ENCODE measurements at places on chromosomes 7 and 10.
A peak's percentile ranks its signal among the peaks of the same experiment; 100 is the strongest.

DNA sequence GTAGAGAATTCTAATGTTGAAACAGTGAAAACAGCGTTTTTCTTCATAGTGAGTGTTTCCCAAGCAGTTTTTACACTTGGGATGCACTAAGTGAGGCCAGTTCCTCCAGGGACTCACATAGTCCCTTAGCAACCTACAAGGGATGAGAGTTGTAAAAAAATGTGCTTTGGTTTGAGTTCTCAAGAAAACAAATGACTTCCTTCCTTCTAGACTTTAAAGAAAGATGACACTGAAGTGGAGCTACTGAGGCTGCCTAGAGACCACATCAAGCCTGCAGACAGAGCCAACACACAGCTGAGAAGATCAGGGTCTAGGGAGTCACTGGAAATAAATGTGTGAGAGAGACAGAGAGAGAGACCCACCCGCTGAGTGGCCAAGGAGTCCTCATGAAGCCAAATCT, 264.4 kb downstream of the TNS3 start:
- no peak for DNase-seq

DNA sequence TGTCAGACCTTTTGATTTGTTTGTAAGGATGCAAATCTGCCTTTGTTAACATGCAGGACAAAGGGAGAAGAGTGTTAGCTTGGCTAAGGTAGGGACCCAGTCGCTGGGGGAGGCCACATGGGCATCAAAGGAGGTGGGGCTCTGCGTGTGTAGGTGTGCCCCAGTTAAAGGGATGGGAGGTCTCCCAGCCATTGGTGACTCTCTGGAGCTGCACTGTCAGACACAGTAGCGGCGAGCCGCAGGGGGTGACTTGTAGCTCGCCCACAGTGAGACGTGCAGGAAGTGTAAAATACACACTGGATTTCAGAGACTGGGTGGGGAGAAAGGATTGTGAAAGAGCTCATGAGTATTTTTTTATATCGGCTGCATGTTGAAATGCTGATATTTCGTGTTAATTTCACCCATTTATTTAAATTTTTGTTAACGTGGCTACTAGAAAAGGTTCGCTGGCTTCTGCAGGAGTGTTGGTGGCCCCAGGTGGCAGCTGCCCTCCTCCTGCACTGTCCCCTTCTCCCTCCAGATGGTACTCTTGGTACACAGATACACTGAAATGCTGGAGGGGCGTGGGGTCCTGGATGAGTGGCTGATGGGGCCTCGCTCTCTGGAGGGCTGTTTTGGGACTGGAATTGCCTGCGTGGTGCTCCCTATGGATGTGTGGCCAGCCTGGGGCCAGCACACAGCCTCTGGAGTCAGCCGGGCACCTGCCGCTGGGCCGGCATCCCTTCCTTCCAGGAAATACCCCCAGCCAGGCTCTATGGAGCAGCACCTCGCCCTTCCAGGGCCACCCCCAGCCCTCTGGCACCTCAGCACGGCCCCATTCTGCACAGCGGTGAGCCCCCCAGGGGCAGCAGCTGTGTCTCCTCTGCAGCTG, 59.2 kb downstream of the LHPP start:
- DNase-seq: no peak

GRCh38 chr7:78587443-78588044, 789.0 kb downstream of the PHTF2 start:
- no peak for DNase-seq

- DNase-seq: no peak
Measured at GRCh38 chr7:104895522-104896236, 118.3 kb upstream of the KMT2E start.

DNA sequence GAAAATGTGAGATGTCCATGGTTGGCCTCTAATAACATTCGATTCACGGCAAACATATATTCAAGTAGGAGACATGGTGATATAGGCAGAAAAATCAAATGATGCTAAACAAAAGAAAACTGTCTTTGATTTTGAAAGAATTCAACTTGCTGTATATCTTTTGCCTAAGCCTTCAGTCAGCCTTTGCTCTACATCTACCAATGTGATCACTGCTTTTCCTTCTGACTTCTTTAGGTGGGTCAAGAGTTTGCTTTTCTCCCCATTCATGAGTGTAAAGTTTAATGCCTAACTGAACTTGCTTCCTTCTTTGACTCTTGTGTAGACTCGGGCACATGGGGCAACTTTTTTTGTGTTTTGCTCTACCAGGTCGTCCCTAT, 417 bp upstream of the HIF1AN start:
- no peak for DNase-seq

DNA sequence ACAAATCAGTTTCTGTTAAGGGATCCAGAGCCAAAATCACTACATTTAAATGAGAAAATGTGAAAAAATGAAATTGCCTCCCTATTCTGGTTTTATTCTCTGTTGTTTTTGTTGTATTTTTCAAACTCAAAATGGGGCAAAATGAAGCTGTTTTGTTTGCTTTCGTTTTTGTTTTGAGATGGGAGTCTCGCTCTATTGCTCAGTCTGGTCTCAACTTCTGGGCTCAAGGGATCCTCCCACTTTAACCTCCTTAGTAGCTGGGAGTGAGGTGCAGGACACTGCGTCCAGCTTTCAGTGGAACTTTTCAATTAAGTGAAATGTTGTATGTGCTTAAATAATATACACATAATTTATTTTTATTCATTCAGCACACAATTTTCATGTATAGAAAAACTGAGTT, 205.0 kb downstream of the SORCS1 start:
- DNase-seq: no peak

GRCh38 chr10:27153845-27154193, 365 bp downstream of the YME1L1 start:
- no peak for DNase-seq

DNA sequence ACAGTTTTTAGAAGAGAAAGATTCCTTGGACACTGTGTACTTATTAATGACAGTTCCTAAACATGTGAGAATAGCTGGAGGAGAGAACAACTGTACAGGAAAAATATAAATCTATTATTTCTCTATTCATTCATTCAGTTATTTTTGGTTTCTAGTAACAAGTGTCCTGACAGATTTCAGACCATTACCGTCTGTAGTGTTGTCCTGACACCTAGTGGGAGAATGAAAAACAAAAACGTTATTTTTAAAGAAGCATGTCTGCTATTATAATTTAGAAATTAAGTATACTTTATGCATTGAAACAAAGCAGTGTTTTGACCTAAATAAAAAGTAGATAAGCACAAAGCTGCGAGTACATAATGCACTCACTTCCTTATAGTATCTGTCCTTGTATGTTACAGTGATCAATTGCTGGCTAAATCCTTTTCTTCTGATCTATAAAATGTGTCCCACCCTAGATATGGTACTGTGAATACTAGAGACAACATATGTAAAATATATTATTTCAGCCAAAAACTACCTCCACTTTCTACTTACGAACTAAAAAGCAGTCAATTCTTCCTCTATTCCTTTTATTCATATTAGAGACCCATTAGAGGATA, 575.6 kb downstream of the ARL4A start:
- no peak for DNase-seq

GRCh38 chr7:7789551-7789988, 71.2 kb upstream of the RPA3 start:
- no peak for DNase-seq

GRCh38 chr10:49446031-49446430, 50.1 kb upstream of the DRGX start:
- no peak for DNase-seq

- no peak for DNase-seq
Measured at GRCh38 chr7:146004805-146005204, 111.8 kb upstream of the CNTNAP2 start.

GRCh38 chr7:128311013-128311412, 32.7 kb downstream of the RBM28 start:
- DNase-seq: no peak

GRCh38 chr10:1416456-1417037, 320.8 kb downstream of the ADARB2 start:
- DNase-seq: no peak

GRCh38 chr7:4500812-4501211, 181.3 kb upstream of the FOXK1 start:
- DNase-seq: no peak

- DNase-seq: no peak
Measured at GRCh38 chr7:41885748-41886147, 182.9 kb upstream of the INHBA start.

- DNase-seq: peak; percentile 39
Measured at GRCh38 chr7:106947244-106947728, 82.2 kb downstream of the PIK3CG start.

DNA sequence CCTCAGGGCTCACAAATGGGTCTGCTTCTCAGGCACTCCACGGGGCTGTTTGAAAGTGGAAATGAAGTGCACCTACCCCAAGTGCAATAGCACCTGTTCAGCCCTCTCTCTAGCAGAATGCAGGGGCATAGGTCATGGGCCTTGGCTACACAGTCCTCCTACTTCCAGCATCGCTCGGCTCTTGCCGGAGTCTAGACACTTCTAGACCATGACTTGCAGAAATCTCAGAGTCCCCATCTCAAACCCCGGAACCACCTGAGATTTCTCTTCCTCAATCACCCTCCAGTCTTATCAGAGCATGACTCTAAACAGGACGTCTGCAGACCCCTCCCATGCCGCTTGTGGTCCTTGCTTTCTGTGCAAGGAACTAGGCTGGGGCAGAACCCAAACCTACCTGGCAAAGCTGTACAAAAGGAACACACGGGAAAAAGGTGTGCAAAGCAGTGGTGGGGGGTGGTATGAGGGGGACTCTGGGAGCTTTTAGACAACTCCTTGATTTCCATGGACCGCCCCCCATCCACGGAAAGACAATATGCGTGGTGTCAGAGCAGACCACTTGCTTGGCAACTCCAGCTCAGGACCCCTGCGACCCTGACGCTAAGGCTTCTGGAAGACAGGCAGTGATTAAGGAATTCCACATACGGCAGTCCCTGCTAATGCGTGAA, 13.8 kb downstream of the TMEM273 start:
- DNase-seq: no peak

DNA sequence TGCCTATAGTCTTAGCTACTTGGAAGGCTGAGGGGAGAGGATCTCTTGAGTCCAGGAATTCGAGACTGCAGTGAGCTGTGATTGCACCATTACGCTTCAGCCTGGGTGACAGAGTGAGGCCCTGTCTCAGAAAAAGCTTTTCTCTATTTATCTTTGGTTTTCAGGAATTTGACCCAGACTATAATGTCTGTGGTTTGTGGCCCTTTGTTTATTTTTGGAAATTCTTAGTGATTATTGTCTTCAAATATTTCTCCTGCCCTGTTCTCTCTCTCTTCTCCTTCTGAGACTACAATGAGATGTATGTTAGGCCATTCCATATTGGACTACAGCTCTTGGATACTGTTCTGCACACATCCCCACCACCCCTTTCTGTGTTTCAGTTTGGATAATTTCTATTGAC, 4.7 kb downstream of the MUC12 start:
- no peak for DNase-seq

GRCh38 chr7:35253460-35253709, 515 bp downstream of the TBX20 start:
- DNase-seq: peak; percentile 84

- no peak for DNase-seq
Measured at GRCh38 chr7:50317697-50318669, 13.5 kb downstream of the IKZF1 start.

DNA sequence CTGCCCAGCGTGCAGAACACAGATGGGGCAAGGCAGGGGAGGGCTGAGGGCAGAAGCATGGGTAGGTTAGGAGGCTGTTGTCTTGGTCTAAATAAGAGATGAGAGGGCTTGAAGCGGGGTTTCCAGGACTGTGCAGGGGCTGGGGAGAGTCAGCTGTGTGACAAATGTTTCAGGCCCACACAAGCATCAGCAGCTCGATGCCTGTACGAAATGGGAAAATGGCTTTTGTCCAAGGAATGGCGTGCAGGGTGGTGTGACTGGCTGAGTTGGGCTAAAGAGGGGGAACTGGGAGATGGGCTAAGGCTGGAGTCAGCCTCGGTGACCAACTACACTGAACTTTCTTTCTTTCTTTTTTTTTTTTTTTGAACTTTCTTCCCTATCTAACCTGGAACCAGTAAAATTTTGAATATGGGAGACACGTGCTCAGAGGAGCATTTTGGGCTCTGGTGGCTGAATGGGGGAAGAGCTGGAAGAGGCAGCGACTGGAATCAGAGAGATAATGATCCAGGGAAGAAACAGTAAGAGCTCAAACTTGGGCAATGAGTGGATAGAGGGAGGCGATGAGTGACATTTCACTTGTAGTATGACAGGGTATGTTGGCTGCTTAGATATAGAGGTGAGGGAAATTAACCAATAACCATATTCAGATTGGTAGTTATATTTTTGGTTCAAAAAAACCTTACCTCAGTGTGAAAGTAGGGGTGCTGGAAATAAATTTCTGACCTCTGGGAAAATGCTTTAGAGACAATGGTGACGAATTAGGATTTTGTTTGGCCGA, 10.2 kb upstream of the EPHA1 start:
- DNase-seq: no peak

GRCh38 chr10:60944058-60944909, at the start of gene RHOBTB1:
RHOBTB1 (minus strand) TSS chr10:60944185; CDS start chr10:60911542, 32,643 bp downstream.
- peak; percentile 93 for DNase-seq

- no peak for DNase-seq
Measured at GRCh38 chr10:58868736-58869435, 307.6 kb upstream of the PHYHIPL start.

DNA sequence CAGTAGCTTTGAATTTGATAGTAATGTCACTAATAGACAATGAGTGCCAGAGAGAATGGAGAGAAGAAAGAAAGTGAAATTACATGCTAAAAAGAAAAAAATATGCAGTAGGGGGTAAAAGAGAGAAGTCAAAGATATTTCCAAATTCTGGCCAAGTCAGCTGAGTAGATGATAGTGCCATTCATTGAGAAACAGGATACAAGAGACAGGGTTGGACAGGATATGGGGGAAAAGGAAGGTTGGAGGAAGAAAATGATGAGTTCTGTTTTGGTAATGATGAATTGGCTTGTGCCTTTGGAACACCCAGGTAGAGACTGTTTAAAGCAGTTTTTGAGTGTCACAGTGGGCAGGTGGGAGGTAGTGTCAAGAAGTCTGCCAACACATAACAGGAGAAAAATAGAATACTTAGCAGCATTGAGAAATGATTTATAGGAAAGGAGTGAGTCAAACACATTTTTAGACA, 78.3 kb downstream of the LRRC17 start:
- DNase-seq: no peak

DNA sequence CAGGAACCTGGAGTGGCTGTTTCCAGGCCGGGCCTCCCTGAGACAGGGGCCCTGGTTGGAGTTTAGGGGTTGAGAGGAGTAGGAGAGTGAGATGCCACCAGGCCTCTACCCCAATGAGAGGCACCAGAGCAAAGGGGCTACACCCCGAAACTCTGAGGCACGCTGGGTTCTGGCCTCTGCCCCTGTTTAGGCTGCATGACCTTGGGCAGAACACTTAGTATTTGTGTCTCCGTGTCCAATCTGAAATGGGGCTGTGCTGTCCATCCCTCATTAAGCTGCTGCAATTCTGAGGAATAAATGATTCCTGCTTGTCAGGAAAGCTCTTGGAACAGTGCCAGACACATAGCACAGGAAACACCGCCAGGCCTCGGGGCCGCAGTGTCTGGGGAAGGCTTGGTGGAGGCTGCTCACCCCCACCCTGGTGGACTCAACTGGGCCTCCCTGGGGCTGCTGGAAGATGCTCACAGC, 40.5 kb upstream of the SAMD8 start:
- peak; percentile 39 for DNase-seq
